Right ventricle myocardium inferior (tissue), 1 donor: ENCODE measurements at places on chromosomes 5 and 9.

DNA sequence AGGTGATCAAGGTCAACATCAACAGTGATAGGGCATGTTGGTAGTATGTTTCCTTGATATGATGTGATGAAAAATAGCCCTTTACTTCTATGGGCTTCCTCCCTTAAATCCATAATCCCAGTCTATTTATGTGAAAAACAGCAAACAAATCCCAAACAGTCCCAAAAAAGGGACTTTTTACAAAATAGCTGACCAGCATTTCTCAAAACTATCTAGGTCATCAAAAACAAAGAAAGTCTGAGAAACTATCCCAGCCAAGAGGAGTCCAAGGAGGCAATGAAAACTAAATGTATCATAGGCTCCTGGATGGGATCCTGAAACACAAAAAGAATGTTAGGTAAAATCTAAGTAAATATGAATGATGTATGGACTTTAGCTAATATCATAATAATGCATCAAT is 71.2 kb downstream of the MARCHF3 start:
- no peak for DNase-seq

DNA sequence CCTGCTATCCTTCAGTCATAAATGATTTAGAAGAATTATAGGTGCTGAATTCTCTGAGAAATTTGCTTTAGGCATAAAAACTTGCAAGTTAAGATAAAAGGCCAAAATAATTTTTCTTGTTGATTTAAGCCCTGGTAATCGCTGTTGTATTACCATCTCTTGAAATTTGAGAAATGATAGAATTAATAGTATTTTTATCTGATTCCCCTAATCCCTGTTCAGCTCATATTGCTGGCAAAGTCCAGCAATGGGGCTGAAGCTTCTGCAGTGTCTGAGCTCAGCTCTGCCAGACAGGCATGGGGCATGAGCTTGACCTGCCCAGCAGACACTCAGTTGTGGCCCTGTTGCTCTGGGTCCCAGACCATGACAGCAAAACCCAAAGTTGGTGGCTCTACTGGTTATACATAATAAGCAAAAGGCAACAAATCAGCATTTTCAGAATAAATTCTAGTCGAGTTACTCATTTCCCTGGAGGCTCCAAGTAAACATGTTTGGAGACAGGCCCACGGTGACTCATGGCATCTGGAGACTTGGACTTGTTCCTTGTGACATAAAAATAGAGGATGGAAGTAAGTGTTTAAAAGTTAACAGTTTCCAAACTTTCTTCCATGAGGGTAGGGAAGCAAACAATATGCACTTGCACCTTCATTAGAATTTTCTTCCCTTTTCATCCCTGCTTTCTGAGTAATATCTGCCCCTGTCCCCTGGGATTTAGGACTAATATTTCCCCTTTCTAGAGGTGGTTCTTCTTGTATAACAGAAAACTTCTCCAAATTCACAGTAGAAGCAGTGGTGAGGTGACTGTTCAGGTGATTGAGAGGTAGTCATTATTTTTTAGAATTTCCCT is 60.2 kb upstream of the SLC2A8 start:
- no peak for DNase-seq

DNA sequence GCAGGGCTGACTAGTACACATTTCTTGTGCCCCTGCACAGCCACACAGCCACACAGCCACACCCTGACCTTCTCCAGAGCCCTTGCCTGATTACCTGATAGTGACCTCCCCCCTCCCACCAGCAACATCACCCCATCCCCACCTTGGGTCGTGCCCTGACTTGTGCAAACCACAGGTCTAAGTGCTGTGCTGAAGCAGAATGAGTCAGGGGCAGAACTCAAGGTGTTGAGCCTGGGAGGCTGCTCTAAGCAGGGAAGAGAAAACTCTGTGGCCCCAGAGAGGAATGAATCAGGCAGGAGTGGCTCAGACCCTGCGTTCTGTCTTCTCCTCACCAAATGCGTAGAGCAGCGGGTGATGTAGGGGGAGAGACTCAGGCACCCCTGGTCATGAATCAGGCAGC is 24.3 kb upstream of the FAT2 start:
- DNase-seq, result no peak

- DNase-seq, result no peak
Observed at GRCh38 chr5:180591311-180591887, at the start of gene SCGB3A1. Gene SCGB3A1, minus strand, starts transcription at chr5:180591499. Its CDS starts 37 bp downstream, at chr5:180591462.
